NCI-H774 (cell line): ENCODE measurements at places on chromosomes 4 and X.

- no peak for DNase-seq
These were observed 6.8 kb downstream of the MAEA start for GRCh38 chr4:1296324-1297022.

DNA sequence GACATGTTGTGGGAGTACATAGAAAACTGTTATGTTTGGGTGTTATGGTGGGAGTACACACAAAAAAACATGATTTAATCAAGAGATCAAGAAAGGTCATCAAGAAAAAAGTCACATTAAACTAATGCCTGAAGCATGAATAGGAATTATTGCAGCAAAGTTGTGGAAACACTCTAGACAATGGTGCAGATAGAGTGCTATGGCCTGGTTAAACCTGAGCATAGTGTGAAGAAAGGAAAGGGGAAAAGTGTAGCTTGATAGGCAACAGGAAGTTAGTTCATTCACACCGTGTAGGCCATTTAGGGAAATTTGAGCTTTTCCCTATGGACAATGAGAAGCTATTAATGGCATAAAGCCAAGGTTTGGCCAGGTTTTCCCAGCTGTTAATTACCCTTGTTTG, 162.1 kb upstream of the EMCN start:
- no peak for DNase-seq

GRCh38 chrX:134570509-134570846, 87.8 kb downstream of the PLAC1 start:
- DNase-seq = no peak

DNA sequence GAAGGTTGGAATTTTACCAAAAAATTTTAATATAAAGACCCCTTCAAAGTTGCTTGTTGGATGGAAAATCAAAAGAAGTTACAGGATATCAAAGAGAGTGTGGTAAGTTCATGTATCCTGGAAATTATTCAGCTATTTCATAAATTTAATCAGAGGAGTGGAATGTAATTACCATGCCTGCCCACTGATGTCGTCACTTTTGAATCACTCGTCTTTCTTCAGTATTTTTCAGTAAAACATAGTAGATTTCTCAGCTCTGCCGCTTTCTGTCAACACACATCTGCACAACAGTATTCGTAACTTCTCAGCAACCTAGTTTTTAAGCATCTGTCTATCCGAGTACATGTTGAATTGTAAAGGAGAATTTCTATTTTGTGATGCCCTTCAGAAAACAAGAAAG, 2163.0 kb upstream of the AGA start:
- no peak for DNase-seq

- DNase-seq = no peak
These were observed 191.4 kb downstream of the NDST4 start for GRCh38 chr4:114921790-114922591.

GRCh38 chr4:110636171-110636679, 13.3 kb upstream of the PITX2 start:
- no peak for DNase-seq

GRCh38 chrX:42096265-42096920, 173.0 kb upstream of the CASK start:
- DNase-seq = no peak

DNA sequence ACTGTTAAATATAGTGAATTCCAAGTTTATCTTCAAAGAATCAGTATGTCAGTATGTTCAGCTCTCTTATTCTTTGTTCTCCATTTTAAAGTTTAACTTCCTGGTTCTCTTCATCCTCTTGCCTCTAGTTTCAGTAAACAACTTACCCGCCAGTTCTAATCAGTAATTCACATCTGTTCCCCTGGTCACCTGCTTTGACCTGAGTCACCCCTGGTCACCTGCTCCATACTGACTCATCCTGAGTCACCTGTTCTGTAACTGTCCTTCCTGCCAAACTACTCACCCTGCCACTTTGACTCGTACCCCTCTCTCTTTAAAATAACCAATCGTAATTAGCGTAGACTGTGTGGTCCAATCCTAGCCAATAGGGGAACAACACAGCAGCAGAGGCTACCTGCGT, 992.7 kb upstream of the HS3ST1 start:
- no peak for DNase-seq

GRCh38 chr4:3361406-3361805, 68.6 kb downstream of the RGS12 start:
- DNase-seq = no peak

- DNase-seq = no peak
These were observed 1383.3 kb upstream of the PCDH7 start for GRCh38 chr4:29336861-29337260.

- DNase-seq = no peak
These were observed 690.2 kb downstream of the FAT4 start for GRCh38 chr4:126004941-126005340.
